Ovary (tissue), 10 donors: ENCODE measurements at places on chromosomes 4 and X. TPM values are rescaled to one million over a fixed set of nuclear protein-coding genes. Genes with fewer than 3 reads are reported as not detected.

The PCDH10 gene
- polyA plus RNA-seq, result 2.2 TPM

The PPP2R3B gene
- 22.8 TPM for polyA plus RNA-seq

The ABLIM2 gene
- 0.87 TPM for polyA plus RNA-seq

GRCh38 chr4:86247906-86248305, 111.9 kb downstream of the MAPK10 start:
- H3K27ac ChIP-seq, result no peak overlapping the region
- no peaks in the 10 kb centered on the region for H3K36me3 ChIP-seq
- no peaks in the 10 kb centered on the region for H3K4me1 ChIP-seq
- no peak overlapping the region for H3K4me3 ChIP-seq
- no peak for DNase-seq

- no peak for DNase-seq
- H3K27ac ChIP-seq, result no peak overlapping the region
- H3K4me3 ChIP-seq, result no peak overlapping the region
- H3K4me1 ChIP-seq, result peaks cover 1% of the 10 kb centered on the region
- no peaks in the 10 kb centered on the region for H3K27me3 ChIP-seq
- no peaks in the 10 kb centered on the region for H3K36me3 ChIP-seq
Observed at GRCh38 chr4:26175006-26175786, 145.6 kb upstream of the RBPJ start.

The MAGEA4 gene
- not detected for polyA plus RNA-seq

The PITX2 gene
- not detected for polyA plus RNA-seq

DNA sequence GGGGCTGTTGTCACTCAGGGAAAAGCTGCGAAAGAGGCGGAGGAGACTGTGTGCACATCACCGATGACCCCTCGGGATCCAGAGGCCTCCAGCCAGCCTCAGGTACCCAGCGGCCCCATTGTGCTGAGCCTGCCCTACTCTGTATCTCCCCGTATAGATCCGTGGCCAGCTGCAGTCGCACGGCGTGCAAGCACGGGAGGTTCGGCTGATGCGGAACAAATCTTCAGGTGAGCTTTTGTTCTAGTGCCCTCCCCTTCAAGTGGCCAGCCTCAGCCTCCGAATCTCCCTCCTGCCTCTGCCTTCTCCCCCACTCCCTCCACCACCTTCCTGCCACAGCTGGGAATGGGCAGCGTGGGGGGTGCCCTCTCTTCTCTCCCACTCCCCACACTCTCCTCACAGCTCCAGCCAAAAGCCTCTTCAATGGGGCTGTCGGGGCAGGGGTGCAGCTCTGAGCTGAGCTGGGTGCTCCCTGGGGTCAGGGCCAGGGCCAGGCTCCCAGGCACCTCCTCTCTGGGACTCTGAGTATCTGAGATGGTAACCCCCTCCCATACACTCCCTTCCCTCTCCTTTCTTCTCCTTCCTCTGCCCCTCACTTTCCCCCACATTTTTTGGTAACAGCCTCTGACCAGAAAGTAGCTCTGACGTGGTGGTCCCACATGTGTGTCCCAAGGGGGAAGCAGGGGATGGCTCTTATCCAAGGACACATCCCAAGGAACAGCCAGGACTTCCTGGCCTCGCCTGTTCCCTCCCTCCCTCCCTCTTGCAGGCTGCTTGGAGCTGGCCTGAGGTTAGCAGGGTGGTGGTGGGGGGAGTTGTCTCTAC, 20.4 kb upstream of the UBA1 start:
- H3K4me3 ChIP-seq, result no peak overlapping the region
- no peaks in the 10 kb centered on the region for H3K4me1 ChIP-seq
- DNase-seq, result no peak

DNA sequence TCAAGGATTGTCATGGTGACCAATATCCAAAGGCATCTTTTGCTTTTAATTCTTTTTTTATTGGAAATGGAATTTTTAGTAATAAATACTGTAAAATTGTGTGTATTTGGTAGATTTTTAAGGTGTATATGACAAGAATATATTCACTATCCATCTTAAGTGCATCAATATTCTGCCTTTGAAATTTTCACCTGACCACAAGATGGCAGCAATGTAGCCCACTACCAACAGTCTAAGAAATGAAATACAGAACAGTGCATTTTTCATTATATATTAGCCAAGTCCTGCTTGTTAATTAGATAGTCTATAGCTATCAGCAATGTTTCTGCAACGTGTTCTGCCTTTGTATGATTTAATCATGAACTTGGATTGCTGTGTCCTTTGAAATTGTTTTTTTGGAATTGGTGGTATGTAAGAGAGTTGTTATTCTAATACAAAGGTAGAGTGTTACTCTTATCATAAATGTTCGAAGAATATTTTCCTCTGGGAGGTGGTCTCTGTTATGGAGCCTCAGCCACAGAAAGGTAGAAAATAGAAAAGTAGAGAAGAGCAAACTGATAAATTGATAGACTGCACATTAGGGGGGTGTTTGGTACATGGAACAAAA, 38.2 kb downstream of the HPGDS start:
- no peak for DNase-seq
- peaks cover 2% of the 10 kb centered on the region for H3K4me1 ChIP-seq
- no peak overlapping the region for H3K27ac ChIP-seq
- no peaks in the 10 kb centered on the region for H3K36me3 ChIP-seq
- H3K4me3 ChIP-seq, result no peak overlapping the region
- H3K27me3 ChIP-seq, result no peaks in the 10 kb centered on the region

The SRPX2 gene
- 29.0 TPM for polyA plus RNA-seq

DNA sequence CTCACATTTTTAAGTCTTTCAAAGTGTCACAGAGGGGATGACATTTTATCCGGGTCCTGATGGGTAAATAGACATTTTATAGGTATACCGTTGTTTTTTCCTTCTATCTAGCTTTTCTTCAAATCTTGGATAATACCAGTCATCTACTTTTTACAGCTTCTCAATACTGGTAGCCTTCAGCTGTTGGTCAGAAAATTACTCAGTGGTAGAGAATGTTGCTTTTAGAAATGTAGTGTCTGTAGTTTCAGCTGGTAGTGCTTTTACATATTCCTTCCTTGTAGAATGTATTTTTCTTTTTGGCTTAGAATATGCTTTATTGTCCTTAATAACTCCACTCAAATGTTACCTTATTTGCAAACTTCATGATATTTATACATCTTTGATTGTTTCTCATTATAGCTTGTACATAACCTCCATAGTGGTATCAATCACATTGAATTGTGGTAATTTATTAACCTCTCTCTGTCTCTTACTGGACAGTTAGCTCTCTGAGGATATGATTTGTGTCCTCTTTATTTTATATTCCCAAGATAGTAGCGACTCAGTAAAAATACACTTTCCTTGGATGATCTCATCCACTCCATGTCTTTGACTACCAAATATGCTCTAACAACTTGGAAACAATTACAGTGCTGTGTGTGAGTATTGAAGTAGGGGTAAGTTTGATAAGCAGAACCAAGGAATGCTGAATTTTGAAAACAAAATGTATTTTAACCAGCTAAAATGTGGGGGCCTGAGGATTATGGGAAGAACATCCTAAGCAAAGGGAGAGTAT, 53.8 kb downstream of the RAP1GDS1 start:
- H3K36me3 ChIP-seq, result no peaks in the 10 kb centered on the region
- H3K27me3 ChIP-seq, result no peaks in the 10 kb centered on the region
- no peak overlapping the region for H3K27ac ChIP-seq
- no peak for DNase-seq
- no peak overlapping the region for H3K4me3 ChIP-seq
- no peaks in the 10 kb centered on the region for H3K4me1 ChIP-seq

DNA sequence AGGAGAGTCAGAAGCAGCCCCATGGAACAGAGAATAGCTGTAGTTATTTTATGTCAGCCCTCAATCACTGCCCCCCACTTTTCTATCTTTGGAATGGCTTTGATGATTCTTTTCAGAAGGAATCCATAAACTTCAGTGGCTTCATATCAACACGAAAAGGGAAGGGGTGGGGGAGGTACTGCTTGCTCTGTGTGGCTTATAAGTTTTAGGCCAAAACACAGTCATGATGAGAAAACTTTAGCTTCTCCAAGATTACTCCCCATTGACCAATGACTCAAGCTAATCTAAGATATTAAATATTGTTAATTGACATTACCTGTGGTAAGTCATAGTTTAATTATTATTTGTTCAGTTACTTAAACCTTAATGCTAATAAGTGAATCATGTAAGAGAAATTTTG, 669.6 kb upstream of the FAM241A start:
- H3K36me3 ChIP-seq, result no peaks in the 10 kb centered on the region
- no peak overlapping the region for H3K27ac ChIP-seq
- DNase-seq, result no peak

- no peak for DNase-seq
- H3K4me3 ChIP-seq, result no peak overlapping the region
- H3K36me3 ChIP-seq, result no peaks in the 10 kb centered on the region
- no peaks in the 10 kb centered on the region for H3K27me3 ChIP-seq
Observed at GRCh38 chr4:86955888-86956451, 21.2 kb downstream of the AFF1 start.

- no peak overlapping the region for H3K27ac ChIP-seq
- H3K27me3 ChIP-seq, result no peaks in the 10 kb centered on the region
- H3K4me1 ChIP-seq, result no peaks in the 10 kb centered on the region
- H3K36me3 ChIP-seq, result no peaks in the 10 kb centered on the region
- no peak for DNase-seq
Observed at GRCh38 chr4:69838977-69839376, 21.0 kb downstream of the SULT1E1 start.

DNA sequence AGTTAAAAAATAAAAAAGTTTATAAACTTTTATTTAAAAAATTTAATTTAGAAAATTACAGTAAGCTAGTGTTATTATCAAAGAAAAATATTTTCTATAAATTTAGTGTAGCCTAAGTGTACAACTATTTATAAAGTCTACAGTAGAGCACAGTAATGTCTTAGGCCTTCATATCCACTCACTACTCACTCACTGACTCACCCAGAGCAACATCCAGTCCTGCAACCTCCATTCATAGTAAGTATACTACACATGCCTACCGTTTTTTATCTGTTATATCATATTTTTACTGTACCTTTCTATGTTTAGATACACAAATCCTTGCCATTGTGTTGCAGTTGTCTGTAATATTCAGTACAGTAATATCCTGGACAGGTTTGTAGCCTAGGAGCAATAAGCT, 129.0 kb upstream of the FAM47B start:
- no peak for DNase-seq
- no peaks in the 10 kb centered on the region for H3K4me1 ChIP-seq
- no peaks in the 10 kb centered on the region for H3K36me3 ChIP-seq
- no peak overlapping the region for H3K4me3 ChIP-seq
- no peak overlapping the region for H3K27ac ChIP-seq

GRCh38 chrX:447052-447451, 60.3 kb upstream of the PPP2R3B start:
- no peaks in the 10 kb centered on the region for H3K36me3 ChIP-seq
- no peak for DNase-seq
- no peak overlapping the region for H3K27ac ChIP-seq
- H3K27me3 ChIP-seq, result no peaks in the 10 kb centered on the region
- no peaks in the 10 kb centered on the region for H3K4me1 ChIP-seq
- H3K4me3 ChIP-seq, result no peak overlapping the region

The TMSB15A gene
- polyA plus RNA-seq, result 12.9 TPM

The FRMPD4 gene
- 0.01 TPM for polyA plus RNA-seq

DNA sequence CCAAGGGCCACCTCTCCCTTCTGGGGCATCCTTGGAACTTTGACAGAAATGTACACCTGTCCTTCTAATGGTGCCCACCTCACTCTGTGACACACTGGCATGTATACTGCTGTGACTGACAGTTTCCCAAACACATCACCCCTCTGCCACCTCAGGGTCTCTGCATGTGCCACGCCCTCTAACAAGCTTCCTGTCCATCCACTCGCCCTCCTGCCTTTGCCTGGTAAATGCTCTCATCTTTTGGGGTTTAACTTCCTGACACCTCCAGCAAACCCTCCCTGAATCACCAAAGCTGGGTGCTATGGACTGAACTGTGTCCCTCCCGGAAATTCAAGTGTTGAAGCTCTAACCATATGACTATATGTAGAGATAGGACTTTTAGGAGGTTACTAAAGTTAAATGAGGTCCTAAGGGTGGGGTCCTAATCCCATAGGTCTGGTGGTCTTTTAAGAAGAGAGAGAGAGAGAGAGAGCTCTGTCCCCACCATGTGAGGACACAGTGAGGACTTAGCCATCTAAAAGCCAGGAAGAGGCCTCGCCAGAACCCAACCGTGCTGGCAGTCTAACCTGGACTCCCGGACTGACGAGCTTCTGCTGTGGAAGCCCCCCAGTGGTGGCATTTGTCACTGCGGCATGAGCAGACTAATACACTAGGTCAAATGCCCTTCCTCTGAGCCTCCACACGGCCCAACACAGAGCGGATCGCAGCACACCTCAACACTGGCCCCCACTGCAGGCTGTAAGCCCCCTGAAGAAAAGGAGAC, 95.6 kb downstream of the AFAP1 start:
- H3K4me3 ChIP-seq, result no peak overlapping the region
- H3K27me3 ChIP-seq, result no peaks in the 10 kb centered on the region
- no peaks in the 10 kb centered on the region for H3K36me3 ChIP-seq
- DNase-seq, result peak; percentile 69

- peak overlapping the region; percentile 99 for H3K27ac ChIP-seq
- DNase-seq, result no peak
- peak overlapping the region; percentile 60 for H3K4me3 ChIP-seq
- no peaks in the 10 kb centered on the region for H3K36me3 ChIP-seq
- peaks cover 2% of the 10 kb centered on the region for H3K4me1 ChIP-seq
- no peaks in the 10 kb centered on the region for H3K27me3 ChIP-seq
Observed at GRCh38 chrX:139933904-139934303, 1.1 kb upstream of the ATP11C start.

DNA sequence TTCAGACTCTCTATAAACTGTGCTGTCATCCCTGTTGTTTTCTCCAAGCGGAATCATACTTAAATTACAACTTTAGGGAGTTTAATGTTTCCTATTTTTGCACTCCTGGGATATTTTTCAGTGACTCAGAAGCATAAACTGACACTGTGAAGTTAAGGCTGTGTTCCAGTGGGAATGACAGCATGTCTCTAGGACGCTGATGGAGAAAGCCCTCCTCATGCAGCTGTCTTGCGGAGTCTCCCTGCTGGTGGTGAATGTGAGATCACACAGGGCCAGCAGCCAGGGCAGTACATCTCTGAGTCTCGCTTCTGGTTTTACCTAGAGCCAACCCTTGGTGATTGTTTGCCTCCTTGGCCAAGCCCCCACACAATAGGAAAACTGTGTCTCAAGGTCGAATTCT, 53.3 kb downstream of the NFKB1 start:
- no peaks in the 10 kb centered on the region for H3K27me3 ChIP-seq
- no peak for DNase-seq
- H3K4me1 ChIP-seq, result peaks cover 2% of the 10 kb centered on the region
- H3K36me3 ChIP-seq, result no peaks in the 10 kb centered on the region

The DIPK2B gene
- polyA plus RNA-seq, result 18.7 TPM

The PRDM8 gene
- polyA plus RNA-seq, result 3.6 TPM

- H3K4me1 ChIP-seq, result no peaks in the 10 kb centered on the region
- H3K36me3 ChIP-seq, result no peaks in the 10 kb centered on the region
- DNase-seq, result no peak
- H3K4me3 ChIP-seq, result no peak overlapping the region
- no peaks in the 10 kb centered on the region for H3K27me3 ChIP-seq
Observed at GRCh38 chr4:39591290-39591689, 47.4 kb downstream of the SMIM14 start.

The TEC gene
- 0.67 TPM for polyA plus RNA-seq

DNA sequence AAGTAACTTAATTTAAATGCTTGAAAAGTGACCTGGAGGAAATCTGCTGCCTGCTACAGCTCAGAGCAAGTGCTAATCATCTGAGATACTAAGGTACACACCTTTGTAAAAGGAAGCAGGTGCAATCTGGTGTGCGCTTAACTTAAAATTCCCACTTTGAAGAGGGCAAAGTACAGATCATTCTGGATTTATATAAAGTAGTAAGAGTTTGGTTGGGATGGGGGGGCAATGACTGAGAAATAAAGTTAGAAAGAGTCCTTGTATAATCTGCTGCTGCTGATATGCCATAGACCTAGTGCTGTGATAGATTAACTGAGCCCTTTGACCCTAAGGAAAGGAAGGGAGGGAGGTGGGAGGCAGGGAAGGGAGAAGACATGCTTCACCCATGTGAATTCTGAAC, 141.0 kb downstream of the MTNR1A start:
- H3K27ac ChIP-seq, result no peak overlapping the region
- H3K4me1 ChIP-seq, result no peaks in the 10 kb centered on the region
- H3K4me3 ChIP-seq, result no peak overlapping the region
- DNase-seq, result no peak

The ARX gene
- 78.0 TPM for polyA plus RNA-seq
